GM19239 (cell line): ENCODE measurements at places on chromosomes 3 and 15.

DNA sequence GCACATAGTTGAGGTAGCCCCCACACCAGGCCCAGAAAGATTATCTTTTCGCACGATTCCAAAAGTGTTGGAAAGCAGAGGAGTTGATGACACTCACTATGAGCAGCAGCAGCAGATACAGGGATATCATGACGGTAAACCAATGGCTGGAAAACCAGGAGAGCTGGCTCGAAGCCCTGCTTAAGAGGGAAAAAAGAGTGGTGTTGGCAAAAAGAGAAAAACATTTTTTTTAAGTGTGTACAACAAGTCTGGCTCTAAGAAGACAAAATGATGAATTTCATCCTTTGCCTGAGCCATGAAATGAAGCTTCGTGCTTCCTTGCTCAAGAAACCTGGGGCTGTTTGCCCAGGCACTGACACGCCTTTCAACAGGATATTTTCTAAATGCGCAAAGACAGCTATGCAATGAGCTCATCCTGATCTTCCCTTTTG is 27.3 kb downstream of the PARP16 start:
- DNase-seq: no peak

DNA sequence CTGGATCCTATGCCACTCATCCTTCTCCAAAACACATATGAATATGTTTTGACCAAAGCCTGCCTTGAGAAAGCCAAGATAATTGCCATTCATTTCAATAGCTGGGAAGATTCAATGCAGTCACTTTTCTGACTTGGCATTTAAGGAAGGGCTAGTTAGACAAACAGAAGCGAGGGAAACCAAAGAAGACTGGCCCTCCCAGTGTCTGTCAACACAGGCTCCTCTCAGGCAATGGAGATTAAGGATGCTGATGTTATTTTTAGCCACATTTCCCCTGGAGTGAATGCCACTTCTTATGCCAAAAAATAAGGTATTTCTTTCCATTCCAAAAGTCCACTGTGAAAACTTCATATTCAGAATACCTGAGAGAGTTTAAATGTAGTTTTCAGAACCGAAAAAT is 101.7 kb downstream of the P3H2 start:
- DNase-seq: no peak

DNA sequence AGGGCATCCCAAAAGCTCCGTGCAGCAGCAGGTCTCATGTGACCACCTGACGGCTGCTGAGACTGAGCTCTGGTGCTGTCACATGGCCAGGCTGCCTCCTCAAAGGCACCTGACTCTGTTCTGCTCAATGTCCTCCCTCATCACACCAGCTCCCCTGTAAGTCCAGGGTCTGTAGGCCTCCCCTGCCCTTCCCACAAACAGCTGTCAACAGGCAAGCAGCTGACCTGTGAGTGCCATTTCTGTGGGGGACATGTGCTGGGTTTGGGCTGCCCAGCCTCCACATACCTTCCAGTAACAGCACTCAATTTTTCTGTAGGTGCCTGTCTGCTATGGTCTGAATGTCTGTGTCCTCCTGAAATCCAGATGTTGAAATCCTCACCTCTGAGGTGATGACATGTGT is 11.2 kb downstream of the NUP210 start:
- DNase-seq: no peak

DNA sequence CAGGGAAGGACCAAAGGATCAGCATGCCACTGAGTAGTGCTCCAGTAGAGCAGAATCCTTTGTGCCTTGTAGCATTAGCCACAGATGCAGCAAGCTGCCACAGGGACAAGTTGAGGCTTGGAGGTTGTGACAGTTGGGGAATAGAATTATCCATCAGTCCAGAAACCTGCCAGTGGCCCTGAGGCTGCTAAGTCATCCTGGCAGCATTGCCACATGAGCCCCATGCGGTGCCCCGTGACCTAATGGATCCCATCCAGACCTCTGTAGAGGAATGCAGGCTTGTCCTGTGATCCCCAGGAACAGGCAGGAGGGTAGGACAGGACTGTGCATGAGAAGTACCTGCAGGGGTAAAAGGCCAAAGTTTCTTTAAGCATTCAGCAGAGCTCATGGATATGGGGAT is 51.7 kb downstream of the BOC start:
- no peak for DNase-seq

DNA sequence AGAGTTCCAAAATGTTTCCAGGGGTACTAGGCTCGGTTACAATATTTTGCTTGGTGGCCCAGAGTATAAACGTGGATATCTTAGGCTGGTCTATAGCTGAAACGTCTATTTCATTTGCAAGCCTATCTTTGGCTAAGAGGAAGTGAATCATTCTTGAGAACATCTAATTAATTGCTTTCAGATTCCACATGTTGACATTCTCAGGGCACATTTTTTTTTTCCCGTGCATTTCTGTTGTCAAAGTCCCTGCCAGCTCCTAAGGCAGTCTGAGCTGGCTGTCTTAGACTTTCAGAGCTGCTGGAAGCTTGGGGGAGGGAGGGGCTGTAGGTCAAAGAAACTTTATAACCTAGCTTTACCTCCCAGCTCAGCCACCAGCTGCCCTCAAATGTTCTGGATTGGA is 23.2 kb upstream of the LAMP3 start:
- no peak for DNase-seq

DNA sequence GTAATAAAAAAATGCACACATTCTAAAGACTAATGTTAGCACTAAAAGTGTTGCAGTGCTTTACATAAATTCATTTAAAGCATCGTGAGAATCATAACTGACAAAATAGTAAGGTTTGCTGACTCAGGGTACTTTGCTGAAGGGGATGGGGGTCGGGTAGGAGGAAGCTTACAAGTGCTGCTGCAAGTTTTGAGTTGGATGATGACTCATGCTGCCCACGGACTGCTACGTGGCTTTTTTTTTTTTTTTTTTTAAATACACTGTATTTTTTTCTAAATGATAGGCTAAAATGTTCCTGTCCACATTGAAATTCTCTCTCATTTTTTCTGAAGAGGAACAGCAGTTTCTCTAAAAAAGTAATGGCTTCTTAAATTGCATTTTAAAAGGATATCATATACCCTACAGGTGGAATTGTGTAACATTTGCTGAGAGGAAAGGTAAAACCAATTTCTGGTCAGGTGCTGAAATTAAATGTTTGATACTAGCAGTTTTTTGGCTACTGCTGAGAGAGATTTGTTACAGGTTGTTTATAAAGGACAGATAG is 2.2 kb downstream of the MAPK6 start:
- no peak for DNase-seq
